ENCODE measurements at places on chromosomes 11 and 22. TPM values are rescaled to one million over a fixed set of nuclear protein-coding genes. Genes with fewer than 3 reads are reported as not detected.

The TMEM151A gene
- 0.20 TPM for total RNA-seq

The ART1 gene
- total RNA-seq: not detected

The NPTXR gene
- total RNA-seq: 44.5 TPM

GRCh38 chr22:39514373-39514973 is 5.9 kb upstream of the ATF4 start:
- no peak for DNase-seq

- DNase-seq: no peak
These were observed 31.9 kb downstream of the OPCML start for GRCh38 chr11:133500435-133500834.

The TECTA gene
- 5.4 TPM for total RNA-seq

The IL10RA gene
- 18.5 TPM for total RNA-seq

The E2F8 gene
- total RNA-seq: 4.8 TPM

The ROM1 gene
- total RNA-seq: 6.1 TPM
